ENCODE measurements at places on chromosomes 12 and 14. TPM values are rescaled to one million over a fixed set of nuclear protein-coding genes. Genes with fewer than 3 reads are reported as not detected.

Gene RASAL1
- total RNA-seq = 5.4 TPM

Gene INHBC
- not detected for total RNA-seq

Gene FGD4
- 54.3 TPM for total RNA-seq

Gene ARF6
- total RNA-seq = 60.1 TPM

DNA sequence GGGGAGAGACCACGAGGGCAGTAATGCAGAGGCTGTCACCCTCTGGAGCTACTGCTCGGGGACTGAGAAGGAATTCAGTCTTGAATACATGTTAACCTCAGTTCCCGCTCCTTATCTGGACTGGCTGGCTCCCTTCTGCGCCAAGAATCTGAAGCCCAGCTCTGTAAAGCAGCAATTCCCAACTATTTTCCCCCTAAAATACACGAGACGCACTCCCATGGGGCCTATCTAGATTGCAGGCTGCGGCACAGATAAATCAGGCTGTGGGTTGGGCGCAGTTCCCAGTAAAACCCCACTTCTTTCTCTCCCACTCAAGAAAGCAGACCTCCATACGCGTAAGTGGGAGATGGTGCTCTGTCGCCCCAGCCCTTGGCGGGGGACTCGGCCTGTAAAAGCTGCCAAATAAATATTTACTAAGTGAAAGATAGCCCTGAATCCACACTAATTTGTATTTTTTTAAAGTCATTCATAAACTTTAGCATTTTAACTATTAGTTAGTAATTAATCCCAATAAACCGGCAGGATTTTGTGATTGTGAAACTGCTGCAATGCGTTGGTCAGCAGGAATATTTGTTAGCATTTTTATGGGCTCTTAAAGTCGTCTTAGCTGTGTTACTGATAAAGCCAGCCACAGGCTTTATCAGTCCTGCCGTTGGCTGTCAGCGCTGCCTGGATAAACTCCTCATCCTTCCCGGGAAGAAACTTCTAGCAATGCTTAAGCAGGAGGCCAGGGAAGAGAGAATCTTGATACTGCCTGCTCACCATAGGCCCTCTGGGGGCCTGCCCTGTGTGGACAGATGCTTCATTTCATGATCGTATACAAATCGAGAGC lies 17.8 kb downstream of the FBXL14 start:
- no peak overlapping the region for H3K27ac ChIP-seq
- H3K4me1 ChIP-seq = no peaks in the 10 kb centered on the region
- no peak overlapping the region for H3K4me3 ChIP-seq
- H3K27me3 ChIP-seq = no peaks in the 10 kb centered on the region

GRCh38 chr12:75545636-75546035 lies 34.2 kb upstream of the KRR1 start:
- H3K27me3 ChIP-seq = no peaks in the 10 kb centered on the region
- no peak for DNase-seq
- H3K4me3 ChIP-seq = no peak overlapping the region
- H3K36me3 ChIP-seq = no peaks in the 10 kb centered on the region
- peaks cover 11% of the 10 kb centered on the region for H3K4me1 ChIP-seq

GRCh38 chr12:54593725-54594124 lies 5.3 kb upstream of the PPP1R1A start:
- DNase-seq = no peak
- H3K27me3 ChIP-seq = peaks cover 58% of the 10 kb centered on the region
- H3K36me3 ChIP-seq = no peaks in the 10 kb centered on the region
- peaks cover 20% of the 10 kb centered on the region for H3K4me1 ChIP-seq

- peak; percentile 95 for DNase-seq
- peak overlapping the region; percentile 82 for H3K4me3 ChIP-seq
- H3K4me1 ChIP-seq = peaks cover 27% of the 10 kb centered on the region
- 0 out of 2 replicates have a peak, but pooled peaks cover 9% of the 10 kb centered on the region for H3K27me3 ChIP-seq
- H3K27ac ChIP-seq = peak overlapping the region; percentile 90
Observed at GRCh38 chr14:26598081-26598671, 343 bp upstream of the NOVA1 start.

GRCh38 chr12:39036105-39036504 lies 130.7 kb upstream of the CPNE8 start:
- no peak for DNase-seq
- H3K27me3 ChIP-seq = no peaks in the 10 kb centered on the region
- H3K27ac ChIP-seq = no peak overlapping the region
- H3K4me1 ChIP-seq = no peaks in the 10 kb centered on the region
- no peaks in the 10 kb centered on the region for H3K36me3 ChIP-seq

Gene MYO1H
- not detected for total RNA-seq

Gene CPNE8
- 8.6 TPM for total RNA-seq

Gene IFNG-AS1
- not detected for total RNA-seq

DNA sequence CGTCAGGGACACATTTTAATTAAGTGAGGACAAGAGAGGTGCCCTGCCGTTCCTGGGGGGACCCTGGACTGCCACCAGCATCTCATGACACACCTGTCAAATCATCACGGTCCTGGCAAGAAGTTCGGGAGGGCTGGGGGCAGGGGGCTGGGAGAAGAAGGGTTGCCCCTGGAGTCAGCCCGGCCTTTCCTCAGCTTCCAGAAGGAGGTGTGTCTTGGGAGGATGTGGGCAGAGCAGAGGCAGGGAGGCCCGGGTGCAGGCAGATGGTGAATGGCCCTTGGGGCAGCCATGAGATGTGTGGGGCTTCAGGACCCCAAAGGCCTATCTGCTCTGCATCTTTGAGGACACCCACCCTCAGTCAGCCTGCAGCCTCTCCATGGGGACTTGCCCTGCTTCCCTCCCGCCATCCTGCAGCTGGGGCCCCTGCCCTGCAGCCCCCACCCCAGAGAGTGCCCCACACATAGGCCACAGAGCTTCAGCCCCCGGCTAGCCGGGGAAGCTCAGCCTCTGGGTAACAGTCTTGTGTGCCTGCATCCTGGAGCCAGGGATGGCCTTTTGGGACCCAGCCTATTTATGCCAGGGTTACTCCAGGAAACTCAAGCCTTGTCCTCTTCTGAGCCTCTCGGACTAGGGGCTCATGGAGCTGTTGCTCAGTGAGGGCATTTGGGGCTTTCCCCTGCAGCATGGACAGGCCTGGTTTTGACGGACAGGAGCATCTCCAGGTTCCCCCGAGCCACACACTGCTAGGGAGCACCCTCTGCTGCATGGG lies 178.5 kb downstream of the KIF26A start:
- H3K36me3 ChIP-seq = no peaks in the 10 kb centered on the region
- no peak for DNase-seq
- H3K27ac ChIP-seq = no peak overlapping the region

DNA sequence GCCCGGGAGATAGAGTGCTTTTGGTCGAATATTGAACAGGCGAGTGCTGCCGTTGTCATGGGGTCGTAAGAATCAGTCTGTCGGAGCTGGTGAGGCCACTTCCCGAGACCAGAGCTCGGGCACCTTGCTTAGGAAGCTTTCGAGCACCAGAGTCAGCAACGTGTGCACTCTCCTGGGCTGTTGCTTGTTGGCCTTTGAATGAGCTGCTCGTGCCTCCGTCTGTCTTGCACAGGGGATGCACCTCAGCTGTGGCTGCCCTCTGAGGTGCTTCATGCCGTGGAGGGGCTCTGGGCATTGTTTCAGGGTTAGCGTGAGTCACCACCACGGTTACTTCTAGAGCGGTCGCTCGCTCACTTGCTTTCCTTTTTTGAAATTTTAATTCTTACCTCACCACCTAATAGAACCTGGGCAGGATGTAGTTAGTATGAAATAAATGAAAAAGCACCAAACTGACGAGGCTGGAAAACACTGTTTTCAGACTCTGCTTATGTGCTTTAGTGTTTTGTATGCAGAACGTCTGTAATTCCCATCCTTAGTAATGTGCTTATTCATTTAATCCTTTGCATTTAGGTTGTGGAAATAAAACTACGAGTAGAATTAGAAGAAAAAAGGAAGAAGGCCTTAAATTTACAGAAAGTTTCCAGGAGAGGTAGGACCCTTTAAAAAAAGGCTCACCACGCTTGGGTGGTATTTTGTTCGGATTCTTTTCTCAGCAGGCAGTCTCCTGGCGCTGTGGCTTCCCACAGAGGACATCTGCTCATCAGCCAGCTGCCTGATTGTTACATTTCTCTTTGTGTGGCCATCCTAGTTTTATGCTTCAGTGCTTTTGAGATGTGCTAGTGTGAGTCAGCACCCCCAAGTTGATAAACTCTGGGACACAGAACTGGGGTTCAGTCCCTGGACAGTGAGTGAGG lies 40.6 kb downstream of the EP400 start:
- H3K27ac ChIP-seq = peak overlapping the region; percentile 92
- peak; percentile 80 for DNase-seq
- H3K4me3 ChIP-seq = no peak overlapping the region
- peaks cover 20% of the 10 kb centered on the region for H3K4me1 ChIP-seq
- peaks cover 20% of the 10 kb centered on the region for H3K36me3 ChIP-seq

DNA sequence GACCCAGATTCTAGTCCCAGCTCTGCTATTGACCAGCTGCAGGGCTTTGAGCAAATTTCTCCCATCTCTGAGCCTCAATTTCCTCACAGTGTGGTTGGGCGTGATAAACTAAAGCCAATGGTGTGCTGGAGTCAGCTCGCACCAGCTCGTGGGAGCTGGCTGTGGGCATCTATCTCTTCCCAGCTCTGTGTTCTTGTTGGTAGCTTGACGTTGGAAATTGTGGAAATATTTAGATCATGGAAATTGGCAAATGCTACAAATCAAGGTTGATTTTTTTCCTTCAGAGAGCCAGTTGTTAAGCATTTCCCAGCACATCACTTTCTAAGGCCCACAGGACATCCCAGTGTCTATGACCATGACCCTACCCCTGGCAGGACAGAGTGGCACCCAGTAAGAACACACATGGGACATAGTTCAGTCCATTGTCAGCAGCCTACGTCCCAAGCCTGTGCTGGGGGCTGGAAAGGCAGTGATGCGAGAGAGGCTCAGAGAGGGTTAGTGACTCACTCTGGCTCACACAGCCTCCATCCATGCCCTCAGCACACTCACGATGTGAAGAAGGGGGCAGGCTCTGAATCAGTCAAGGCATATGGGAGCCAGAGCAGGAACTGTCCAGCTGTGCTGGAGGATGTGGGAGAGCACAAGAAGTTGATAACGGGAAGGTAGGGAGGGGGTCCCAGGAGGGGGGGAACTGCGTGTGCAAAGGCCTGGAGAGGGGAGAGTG lies 77.6 kb downstream of the LGMN start:
- no peak overlapping the region for H3K27ac ChIP-seq
- H3K27me3 ChIP-seq = no peaks in the 10 kb centered on the region
- H3K36me3 ChIP-seq = no peaks in the 10 kb centered on the region
- H3K4me1 ChIP-seq = no peaks in the 10 kb centered on the region
- DNase-seq = no peak

- H3K27ac ChIP-seq = no peak overlapping the region
- H3K36me3 ChIP-seq = no peaks in the 10 kb centered on the region
- no peaks in the 10 kb centered on the region for H3K27me3 ChIP-seq
Observed at GRCh38 chr12:89156340-89156739, 196.0 kb downstream of the DUSP6 start.

Gene AKAP3
- 1.9 TPM for total RNA-seq

DNA sequence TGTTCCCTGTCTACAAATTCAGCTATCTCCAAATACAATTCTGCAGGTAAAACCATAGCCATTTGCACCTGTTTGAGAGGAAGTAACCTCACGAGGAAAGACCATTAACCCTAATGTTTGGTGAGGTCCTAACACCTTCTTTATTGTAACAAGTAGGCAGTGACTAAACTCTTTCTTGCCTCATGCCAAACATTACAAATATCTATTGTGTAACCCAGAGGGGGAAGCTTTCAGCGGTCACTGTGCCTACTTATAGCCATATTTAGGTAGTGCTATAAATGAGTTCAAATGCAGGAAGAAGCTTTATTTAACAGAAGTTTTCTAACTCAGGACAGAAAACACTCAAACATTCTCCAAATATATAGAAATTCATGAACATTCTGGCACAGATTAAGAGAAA lies 252.7 kb downstream of the LRFN5 start:
- no peak overlapping the region for H3K4me3 ChIP-seq
- H3K4me1 ChIP-seq = no peaks in the 10 kb centered on the region
- H3K36me3 ChIP-seq = no peaks in the 10 kb centered on the region
- no peak for DNase-seq

GRCh38 chr14:68627868-68628604 lies 164.8 kb downstream of the ZFP36L1 start:
- no peaks in the 10 kb centered on the region for H3K36me3 ChIP-seq
- peaks cover 13% of the 10 kb centered on the region for H3K4me1 ChIP-seq
- peak overlapping the region; percentile 66 for H3K4me3 ChIP-seq
- DNase-seq = peak; percentile 87
- H3K27me3 ChIP-seq = no peaks in the 10 kb centered on the region
- H3K27ac ChIP-seq = no peak overlapping the region

DNA sequence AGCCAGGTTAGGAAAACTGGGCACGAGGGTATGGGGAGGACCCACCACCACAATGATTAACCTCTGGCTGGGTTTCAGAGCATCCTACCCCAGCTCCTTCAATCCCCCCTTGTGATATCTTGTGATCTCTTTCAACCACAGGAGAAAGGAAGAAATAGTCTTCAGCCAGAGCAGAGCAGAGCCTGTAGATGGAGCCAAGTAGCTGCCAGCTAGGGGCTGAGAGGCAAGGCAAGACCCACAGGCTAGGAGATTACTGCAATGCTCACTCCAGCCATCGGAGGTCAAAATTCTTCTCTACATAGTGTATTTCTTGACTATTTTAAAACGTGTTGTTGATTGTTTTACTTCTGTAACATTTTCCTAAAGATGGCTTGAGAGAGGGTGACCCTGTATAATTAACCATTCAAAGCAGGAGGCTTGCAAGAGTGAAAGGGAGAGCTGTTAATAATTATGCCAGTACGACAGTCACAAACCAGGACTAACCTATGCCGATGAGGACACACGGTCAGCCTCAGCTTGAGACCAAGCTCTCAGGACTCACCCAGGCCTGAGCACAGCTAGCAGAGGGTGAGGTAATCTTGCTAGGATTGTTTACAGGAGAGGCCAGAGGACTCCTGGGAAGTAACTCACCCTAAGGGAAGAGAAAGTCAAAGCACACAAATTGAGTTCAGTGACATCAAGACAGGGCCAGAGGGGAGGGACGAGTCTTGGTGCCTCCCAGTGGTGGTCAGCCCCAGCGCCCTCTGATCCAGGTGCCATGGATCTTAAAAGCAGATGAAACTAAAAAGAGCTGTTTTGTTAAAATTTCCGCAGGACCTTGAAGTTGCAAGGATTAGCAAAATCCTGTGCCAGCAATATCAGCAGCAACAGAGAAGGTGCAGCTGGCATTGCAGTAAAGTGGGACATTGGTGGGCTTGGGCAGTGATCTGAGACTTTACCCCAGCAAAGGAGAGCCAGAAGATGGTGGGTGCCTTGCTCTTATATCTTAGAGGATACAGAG lies 29.8 kb upstream of the CDKN3 start:
- DNase-seq = peak; percentile 83
- peaks cover 50% of the 10 kb centered on the region for H3K4me1 ChIP-seq
- H3K27me3 ChIP-seq = no peaks in the 10 kb centered on the region
- no peaks in the 10 kb centered on the region for H3K36me3 ChIP-seq
- no peak overlapping the region for H3K4me3 ChIP-seq
- H3K27ac ChIP-seq = peak overlapping the region; percentile 16

DNA sequence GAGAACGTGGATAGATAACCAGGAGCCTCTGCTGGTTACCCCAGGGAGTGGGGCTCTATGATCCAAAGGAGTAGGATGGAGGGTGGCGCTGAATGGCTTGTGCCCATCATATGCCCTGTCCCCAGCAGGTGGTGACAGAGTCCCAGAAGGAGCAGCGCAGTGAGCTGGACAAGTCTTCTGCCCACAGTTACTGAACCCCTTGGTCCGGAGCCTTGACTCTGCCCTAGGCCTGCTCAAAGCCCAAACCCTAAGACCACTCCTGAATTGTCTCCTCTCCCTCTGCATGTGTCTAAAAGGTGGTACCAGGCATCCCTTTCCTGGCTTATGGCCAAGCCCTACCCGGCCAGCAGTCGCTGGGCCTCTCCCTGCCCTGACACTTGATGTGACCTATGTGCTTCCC lies 3.2 kb downstream of the PRPH start:
- peaks cover 65% of the 10 kb centered on the region for H3K27me3 ChIP-seq
- no peak overlapping the region for H3K27ac ChIP-seq
- peaks cover 21% of the 10 kb centered on the region for H3K4me1 ChIP-seq
- no peak overlapping the region for H3K4me3 ChIP-seq
- DNase-seq = no peak
